Gastrocnemius medialis (tissue), 4 donors: ENCODE measurements at places on chromosomes 1 and 21.

- no peaks in the 10 kb centered on the region for H3K27me3 ChIP-seq
- no peak for DNase-seq
- no peaks in the 10 kb centered on the region for H3K36me3 ChIP-seq
- no peaks in the 10 kb centered on the region for H3K4me1 ChIP-seq
- no peak overlapping the region for H3K27ac ChIP-seq
These were observed 31.5 kb upstream of the CLIC4 start for GRCh38 chr1:24713736-24714135.

DNA sequence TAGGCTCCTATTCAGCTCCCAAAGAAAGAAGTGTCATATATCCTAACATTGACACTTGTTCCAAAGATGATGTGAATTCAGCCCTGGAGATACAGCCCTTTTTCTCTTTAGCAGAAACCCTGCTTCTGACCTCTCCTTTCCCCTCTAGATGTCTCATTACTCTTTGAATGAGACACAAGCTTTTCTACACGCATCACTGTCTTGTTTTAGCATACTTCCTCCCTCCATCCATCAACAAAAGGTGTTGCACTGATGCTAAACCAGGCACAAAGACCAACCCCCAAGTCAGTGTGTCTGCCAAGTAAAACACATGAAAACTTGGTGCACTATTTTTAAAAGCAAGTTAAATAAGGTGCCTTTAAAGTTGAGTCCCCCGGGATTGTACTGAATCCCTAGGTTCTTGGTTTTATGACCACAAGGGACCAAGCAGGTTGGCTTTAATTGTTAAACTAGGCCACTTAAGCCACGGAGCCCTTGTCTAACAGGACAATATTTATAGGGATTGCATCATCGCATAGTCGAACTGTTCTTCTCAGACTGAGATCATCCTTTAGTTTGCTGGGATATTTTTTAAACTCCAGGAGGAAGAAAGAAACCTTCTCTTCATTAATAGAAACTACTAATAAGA, 101.0 kb upstream of the GUCA2B start:
- no peak for DNase-seq
- no peak overlapping the region for H3K4me3 ChIP-seq
- no peaks in the 10 kb centered on the region for H3K27me3 ChIP-seq

GRCh38 chr1:38020396-38020795, 7.9 kb downstream of the UTP11 start:
- H3K27ac ChIP-seq = peak overlapping the region; percentile 94
- no peak overlapping the region for H3K4me3 ChIP-seq
- H3K36me3 ChIP-seq = peaks cover 68% of the 10 kb centered on the region
- DNase-seq = no peak
- H3K4me1 ChIP-seq = peaks cover 89% of the 10 kb centered on the region

DNA sequence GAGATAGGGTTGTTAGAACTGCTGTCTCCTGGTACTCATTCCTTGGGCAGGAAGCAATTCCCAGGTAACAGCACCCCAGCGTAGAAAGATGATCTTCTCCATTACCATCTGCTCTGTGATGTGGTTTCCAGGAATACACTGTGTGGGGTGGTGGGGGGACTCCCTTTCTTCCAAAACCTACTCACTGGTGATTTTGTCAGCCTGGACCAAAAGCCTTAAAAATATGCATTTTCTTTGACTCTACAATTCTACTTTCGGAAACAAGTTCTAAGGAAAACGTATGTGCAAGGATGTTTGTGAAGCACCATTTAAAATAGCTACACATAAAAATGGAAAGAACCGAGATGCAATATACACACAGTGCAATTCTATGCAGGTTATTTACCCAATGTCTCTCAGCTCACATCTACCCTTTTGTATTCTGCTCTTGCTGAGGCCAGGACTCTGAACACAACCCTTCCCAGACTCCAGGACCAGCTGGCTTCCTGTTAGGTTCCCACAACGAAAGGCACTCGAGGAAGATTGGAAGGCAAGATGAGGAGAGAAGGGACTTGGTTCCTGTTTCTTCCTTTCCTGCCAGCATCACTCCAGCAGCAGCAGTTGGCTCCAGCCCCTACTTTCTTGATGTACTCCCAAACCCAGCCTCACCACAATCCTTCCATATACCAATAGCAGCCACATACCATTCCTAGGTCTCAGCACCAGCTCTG, 33.0 kb upstream of the GJB5 start:
- peaks cover 3% of the 10 kb centered on the region for H3K27me3 ChIP-seq
- DNase-seq = no peak
- H3K4me3 ChIP-seq = no peak overlapping the region
- H3K4me1 ChIP-seq = no peaks in the 10 kb centered on the region

DNA sequence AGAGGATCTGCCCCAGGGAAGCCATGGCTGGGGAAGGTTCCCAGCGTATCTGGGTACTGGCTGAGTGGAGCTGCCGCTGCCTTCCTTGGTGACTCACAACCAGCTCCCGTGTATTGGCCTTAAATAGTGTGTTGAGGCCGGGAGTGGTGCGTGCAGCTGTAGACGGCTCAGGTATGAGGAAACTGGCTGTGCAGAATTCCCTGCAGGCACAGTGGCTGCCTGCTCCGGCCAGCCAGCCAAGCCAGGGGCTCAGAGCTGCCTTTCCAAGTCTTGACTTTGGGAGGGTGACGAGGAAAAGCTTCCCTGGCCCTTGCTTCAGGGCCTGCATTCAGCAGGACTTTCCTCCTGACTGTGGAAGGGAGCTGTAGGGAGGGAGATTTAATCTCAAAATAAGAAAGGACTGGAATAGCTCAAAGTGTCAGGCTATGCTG, at the start of gene VTCN1:
TSS of gene VTCN1 (minus strand) at position 97 of the 431 bp plus-strand sequence. CDS start at position 25, 72 bp downstream.
- no peaks in the 10 kb centered on the region for H3K27me3 ChIP-seq
- H3K27ac ChIP-seq = no peak within 1 kb of the TSS
- no peak within 1 kb of the TSS for H3K4me3 ChIP-seq
- DNase-seq = no peak
- H3K4me1 ChIP-seq = no peaks in the 10 kb centered on the region
- H3K36me3 ChIP-seq = no peaks in the 10 kb centered on the region

- no peak overlapping the region for H3K4me3 ChIP-seq
- DNase-seq = no peak
- no peaks in the 10 kb centered on the region for H3K27me3 ChIP-seq
- no peaks in the 10 kb centered on the region for H3K4me1 ChIP-seq
- no peaks in the 10 kb centered on the region for H3K36me3 ChIP-seq
- H3K27ac ChIP-seq = no peak overlapping the region
These were observed 159.8 kb downstream of the ZNF326 start for GRCh38 chr1:90154711-90155110.

DNA sequence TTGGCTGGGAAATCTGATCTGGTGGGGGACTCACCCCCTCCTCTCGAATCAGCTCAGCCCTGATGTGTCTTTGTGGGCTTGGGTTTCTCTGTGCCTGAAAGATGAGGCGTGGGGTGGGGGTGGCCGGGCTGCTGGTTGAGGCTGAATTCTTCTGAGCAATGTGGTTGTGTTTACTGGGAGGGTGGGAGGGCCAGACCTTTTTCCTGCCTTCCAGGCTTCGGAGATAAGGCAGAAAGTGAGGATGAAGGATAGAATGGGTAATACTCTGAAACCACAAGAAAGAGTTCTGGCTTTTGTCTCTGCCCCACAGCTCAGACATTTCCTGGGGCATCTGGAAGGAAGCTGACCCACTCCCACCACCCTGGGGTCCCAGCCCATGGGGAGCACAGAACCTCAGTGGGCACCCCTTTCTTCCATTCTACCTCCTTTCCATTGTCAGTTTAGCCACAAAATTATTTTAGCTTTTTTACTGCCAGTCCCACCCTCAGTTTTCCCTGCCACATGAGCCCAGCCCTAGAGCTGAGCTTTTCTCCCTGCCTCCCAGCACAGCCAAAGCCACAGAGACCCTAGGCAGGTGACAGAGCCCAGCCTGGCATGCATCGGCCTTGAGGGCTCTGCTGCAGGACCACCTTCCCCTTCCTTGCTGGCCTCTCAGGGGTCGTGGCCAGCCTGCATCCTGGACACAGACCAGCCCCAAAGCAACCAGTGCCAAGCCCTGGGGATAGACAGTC, 11.2 kb downstream of the ALX3 start:
- H3K4me3 ChIP-seq = no peak overlapping the region
- H3K27me3 ChIP-seq = no peaks in the 10 kb centered on the region
- no peaks in the 10 kb centered on the region for H3K36me3 ChIP-seq
- H3K4me1 ChIP-seq = peaks cover under 1% of the 10 kb centered on the region
- no peak overlapping the region for H3K27ac ChIP-seq

DNA sequence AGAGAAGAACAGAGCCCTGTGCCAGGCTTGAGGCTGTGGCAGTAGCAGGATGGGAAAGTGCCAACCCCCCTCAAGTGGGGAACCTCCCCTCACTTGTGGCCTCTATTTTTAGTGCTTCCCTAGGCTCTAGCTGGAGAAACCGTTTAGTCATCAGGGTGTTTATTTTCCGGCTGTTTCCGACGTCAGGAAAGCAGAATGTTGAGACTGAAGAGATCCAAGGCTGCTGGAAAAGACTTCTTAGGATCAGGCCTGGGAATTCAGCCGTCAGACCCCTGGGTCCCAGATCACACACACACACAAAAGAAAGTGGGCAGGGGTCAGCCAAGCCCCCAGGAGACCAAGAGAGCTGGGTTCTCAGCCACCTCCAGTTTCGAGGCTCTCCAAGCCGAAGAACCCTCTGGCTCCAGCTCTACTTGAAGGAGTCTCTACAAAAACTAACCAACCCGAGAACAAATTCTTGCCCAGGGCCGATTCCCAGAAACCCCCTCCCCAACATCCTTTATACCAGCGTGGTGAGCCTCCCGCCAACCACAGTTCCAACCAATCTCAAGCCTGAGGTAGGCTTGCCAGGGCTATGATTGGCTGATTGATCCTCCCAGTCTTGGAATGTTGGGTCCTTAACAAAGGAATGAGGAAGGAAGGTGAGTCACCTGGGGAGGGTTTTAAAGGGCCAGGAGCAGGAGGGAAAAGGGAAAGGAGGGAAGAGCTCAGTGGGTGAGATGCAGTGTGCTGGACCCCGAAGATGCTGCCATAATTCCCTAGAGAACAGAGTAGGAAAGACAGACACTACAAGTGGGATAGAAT, 2.5 kb upstream of the MEF2D start:
- no peaks in the 10 kb centered on the region for H3K36me3 ChIP-seq
- DNase-seq = peak; percentile 95
- peak overlapping the region; percentile 69 for H3K4me3 ChIP-seq
- peaks cover 60% of the 10 kb centered on the region for H3K4me1 ChIP-seq
- peak overlapping the region; percentile 97 for H3K27ac ChIP-seq

DNA sequence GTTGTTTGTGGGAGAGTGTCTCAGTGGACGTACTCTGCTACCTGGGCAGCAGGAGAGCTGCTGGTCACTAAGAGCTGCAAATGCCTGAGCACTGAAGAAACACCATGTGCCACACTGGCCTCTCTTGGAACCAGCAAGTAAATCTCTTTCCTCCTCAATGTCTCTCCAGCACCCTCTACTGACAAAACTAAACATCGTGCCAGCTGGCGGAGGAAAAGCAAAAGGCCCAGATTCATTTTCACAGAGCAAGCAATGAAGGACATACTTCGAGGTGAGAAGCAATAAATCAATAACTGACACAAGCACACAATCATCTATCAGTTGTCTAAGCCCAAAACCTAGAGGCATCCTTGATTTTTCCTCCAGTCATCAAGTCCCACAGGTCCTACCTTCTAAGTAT, 78.1 kb downstream of the RERE start:
- H3K36me3 ChIP-seq = no peaks in the 10 kb centered on the region
- no peaks in the 10 kb centered on the region for H3K27me3 ChIP-seq
- H3K4me3 ChIP-seq = no peak overlapping the region
- H3K4me1 ChIP-seq = peaks cover 4% of the 10 kb centered on the region
